ENCODE measurements at places on chromosomes 7 and 10.
A peak's percentile ranks its signal among the peaks of the same experiment; 100 is the strongest.

GRCh38 chr7:158758586-158759244 lies 54.1 kb upstream of the NCAPG2 start:
- DNase-seq, result no peak

GRCh38 chr7:39754326-39755120 lies 131.2 kb downstream of the RALA start:
- peak; percentile 82 for DNase-seq

- no peak for DNase-seq
These were observed 155.8 kb downstream of the CHN2 start for GRCh38 chr7:29350351-29350750.

DNA sequence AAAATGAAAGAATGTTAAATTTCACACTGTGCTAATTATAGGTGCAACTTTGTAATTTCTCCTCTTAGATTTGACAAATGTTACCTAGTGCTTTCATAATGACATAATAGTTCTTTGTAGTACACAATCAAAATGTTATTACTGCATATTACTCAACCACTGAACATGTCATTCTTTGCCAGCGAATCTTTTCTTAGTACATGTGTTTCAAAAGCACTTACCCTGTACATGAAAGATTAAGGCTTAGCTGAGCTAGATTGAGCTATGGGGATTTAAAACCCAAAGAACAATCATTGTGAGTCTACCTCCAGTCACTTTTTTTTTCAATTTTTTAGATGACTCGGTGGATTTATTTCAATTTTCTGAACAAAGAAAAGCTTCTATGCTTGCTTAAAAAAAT lies 123.5 kb upstream of the FERD3L start:
- peak; percentile 3 for DNase-seq

- no peak for DNase-seq
These were observed 74.8 kb downstream of the PARD3 start for GRCh38 chr10:34740321-34740720.

- DNase-seq, result no peak
These were observed 70.7 kb downstream of the CRPPA start for GRCh38 chr7:16350634-16351033.

DNA sequence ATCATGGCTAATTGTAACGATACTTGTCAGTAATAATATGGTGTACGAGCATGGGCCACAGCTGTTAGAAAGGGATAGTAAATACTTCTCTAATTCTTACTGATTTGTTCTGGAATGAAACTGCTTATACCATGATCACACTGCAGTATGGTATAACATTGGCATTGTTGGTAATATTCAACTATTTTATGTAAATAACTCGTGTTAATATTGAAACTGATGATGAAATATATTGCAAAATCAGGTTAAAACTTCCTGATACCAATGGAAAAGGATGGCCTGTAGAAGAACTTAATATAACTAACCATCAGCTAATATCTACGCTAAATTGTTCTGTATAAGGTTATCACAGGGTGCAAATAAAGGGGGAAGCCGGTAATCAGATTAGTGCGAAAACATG lies 10.3 kb downstream of the OR2A14 start:
- no peak for DNase-seq

- peak; percentile 21 for DNase-seq
These were observed 550.0 kb downstream of the MDFIC start for GRCh38 chr7:115471891-115472290.

GRCh38 chr10:6327961-6328698 lies 125.4 kb downstream of the PFKFB3 start:
- DNase-seq, result no peak
